ENCODE measurements at places on chromosomes 2 and 18. TPM values are rescaled to one million over a fixed set of nuclear protein-coding genes. Genes with fewer than 3 reads are reported as not detected.

The ICA1L gene
- 2.6 TPM for total RNA-seq

The SERPINB4 gene
- not detected for total RNA-seq

The ARHGEF33 gene
- 0.59 TPM for total RNA-seq

The CYP27C1 gene
- total RNA-seq, result 3.5 TPM

The RNF103 gene
- 9.9 TPM for total RNA-seq

The DYNAP gene
- not detected for total RNA-seq

The G6PC2 gene
- not detected for total RNA-seq

The KANSL3 gene
- 21.1 TPM for total RNA-seq

The COL5A2 gene
- total RNA-seq, result 175 TPM

The HOXD11 gene
- not detected for total RNA-seq

The FIGN gene
- 5.8 TPM for total RNA-seq

All from RPMI7951 (cell line).